ENCODE measurements at places on chromosomes 13 and 19.

- peak; percentile 74 for DNase-seq
Measured at GRCh38 chr19:40190891-40191835, at the start of gene MAP3K10. Gene MAP3K10 (plus strand): TSS chr19:40191426. CDS start chr19:40192032, 606 bp downstream.

DNA sequence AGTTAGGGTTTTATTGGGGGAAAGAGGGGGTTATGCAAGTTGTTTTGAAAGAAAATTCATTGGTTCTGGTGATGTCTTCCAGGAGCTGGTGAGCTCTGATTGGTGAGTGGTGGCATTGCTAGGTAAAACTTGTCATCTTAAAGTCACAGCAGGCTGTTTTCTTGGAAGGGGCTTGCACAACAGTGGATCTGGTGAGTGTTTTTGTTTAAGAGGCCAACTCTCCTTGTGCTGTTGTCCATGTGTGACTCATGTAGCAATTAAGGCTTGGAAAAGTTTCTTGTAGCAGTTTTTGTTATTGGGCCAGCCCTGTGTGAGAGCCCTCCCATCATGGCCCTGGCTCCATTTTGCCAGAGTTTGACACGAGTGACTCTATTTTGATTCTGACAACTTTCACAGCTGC lies 109.4 kb downstream of the RFC3 start:
- DNase-seq, result peak; percentile 55

DNA sequence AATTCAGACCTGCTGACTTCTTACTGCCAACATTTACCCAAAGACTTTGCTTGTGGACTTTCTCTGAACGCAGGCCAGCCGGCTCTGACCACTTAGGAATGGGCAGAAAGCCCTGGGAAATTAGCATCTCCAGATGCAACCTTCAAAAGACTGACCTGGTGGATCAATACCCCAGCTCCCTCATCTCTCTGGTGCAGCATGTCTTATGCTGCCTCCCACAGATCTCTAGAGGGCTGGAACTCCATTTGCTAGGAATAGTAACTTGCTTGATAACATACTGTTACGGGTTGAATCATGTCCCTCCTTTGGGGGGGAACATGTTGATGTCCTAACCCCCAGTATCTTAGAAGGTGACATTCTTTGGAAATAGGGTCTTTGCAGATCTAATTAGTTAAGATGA lies 12.9 kb upstream of the SLC25A41 start:
- DNase-seq, result no peak

GRCh38 chr13:97043302-97043701 lies 49.0 kb upstream of the OXGR1 start:
- DNase-seq, result peak; percentile 90

- DNase-seq, result peak; percentile 78
Measured at GRCh38 chr13:75635828-75636435, at the start of gene LMO7. Gene LMO7 (plus strand): TSS chr13:75636330. CDS start chr13:75636658, 328 bp downstream.

DNA sequence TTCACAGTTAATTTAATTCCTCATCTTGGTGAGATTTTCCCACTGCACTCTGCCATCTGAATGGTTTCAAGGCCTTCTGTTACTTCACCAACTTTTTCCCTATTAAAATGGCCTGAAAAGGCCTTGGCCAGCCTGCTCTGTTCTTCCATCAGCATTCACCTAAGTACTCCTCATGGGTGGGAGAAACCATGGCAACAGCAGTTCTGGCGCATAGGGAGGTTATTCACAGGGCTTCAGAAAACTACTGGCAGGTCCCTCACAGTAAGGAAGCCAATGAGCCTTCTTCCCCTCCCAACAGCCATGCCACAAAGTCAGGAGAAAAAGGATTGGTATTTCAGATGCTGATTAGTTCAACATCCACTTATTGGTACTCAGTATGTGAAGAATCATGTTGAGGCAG lies 17.2 kb upstream of the GJB2 start:
- DNase-seq, result no peak

DNA sequence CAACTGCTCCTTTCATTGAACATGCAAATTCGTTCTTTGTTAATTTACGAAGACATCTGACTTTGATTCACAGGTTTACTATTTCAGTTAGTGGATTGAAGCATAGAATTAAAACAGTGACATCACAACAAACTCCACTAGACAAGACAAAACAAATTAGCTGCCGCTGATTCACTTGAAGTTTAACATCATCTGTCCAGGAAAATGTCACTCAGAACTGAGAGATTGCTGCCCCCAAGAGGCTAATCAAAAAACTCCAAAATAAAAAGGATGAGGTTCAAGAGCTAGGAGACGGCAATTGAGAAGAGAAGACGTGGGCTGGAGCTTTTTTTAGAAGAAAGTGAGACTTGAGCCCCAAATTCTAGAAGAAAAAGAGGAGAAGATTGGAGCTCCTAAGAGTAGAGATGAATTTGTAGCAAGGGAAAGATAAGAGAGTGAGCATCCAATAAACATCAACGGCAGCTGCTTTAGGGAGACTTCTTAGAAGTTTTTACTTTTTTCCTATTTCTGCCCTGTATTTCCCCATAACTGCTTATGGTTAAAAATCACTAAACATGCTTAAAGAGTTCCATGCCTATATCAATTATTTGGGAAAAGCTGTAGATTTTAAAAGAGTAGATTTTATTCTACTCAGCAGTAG lies 40.8 kb upstream of the TPP2 start:
- DNase-seq, result peak; percentile 31

- no peak for DNase-seq
Measured at GRCh38 chr19:410243-410781, 1.4 kb upstream of the C2CD4C start.

GRCh38 chr13:52992110-52992509 lies 36.5 kb upstream of the OLFM4 start:
- DNase-seq, result no peak

- DNase-seq, result no peak
Measured at GRCh38 chr13:41241626-41242025, 21.8 kb downstream of the MTRF1 start.

- peak; percentile 23 for DNase-seq
Measured at GRCh38 chr19:40165362-40165937, 25.8 kb upstream of the MAP3K10 start.

GRCh38 chr13:29961036-29961670 lies 110.7 kb upstream of the UBL3 start:
- DNase-seq, result no peak

DNA sequence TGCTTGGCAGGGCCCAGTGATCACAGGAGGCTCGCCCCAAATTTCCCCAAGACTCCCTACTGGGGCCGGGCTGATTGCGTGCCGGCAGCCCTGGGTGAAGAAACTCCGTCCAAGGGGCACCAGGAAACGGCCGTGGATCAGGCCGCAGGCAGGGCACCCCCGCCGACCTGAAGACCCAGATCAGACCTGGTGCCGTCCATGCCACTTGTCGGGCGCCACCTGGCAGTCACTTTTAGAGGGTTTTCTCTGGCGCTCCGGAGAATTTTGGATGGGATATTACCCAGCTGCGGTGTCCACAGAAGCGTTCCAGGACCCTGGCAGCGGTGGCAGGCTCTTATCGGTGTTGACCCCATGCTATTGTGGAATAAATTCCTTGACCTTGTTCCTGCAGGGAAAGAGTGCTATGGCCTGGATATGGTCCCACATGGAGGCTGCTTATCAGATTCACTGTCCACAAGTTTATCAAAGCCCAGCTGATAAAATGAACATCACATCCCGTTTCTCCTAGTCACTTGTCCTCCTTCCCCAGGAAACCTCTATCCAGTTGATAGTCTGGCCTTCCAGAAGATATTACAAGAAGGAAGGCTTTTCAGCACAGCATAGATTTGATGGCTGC lies 38.2 kb downstream of the IGFL2 start:
- no peak for DNase-seq

DNA sequence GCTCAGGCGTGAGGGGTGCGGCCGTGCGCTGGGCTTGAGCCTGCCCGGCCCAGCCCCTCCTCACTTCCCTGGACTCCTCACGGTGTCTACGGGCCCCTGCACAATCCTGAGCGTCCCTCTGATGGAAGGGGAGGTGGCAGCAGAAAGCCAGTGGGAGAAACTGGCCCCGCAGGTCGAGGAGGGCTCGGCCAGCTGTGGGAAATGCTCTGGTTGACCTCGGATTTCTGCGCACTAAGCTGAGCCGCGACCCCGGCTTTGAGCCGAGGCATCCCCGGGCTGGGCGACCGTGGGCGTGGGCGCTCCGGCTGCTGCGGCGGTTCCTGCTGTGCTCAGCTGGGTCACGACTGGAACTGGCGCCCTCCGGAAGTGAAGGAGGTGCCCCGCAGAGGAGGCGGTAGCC lies 70.1 kb downstream of the ZNF208 start:
- DNase-seq, result no peak

GRCh38 chr19:7676854-7677253 lies at the start of gene MCEMP1:
Gene MCEMP1 (plus strand): TSS chr19:7677090. CDS start chr19:7677121, 31 bp downstream.
- no peak for DNase-seq

DNA sequence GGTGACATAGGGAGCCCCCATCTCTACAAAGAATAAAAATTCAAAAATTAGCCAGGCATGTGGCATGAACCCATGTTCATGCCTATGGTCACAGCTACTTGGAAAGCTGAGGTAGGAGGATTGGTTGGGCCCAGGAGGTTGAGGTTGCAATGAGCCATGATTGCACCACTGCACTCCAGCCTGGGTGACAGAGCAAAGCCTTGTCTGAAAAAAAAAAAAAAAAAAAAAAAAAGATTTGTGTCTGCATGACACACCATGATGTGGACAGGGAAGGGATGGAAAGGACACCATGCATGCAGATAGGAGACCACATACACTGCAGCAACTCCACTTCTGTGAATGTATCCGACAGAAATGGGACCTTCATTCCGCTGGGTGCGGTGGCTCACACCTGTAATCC lies 34.0 kb upstream of the HOMER3 start:
- DNase-seq, result no peak

DNA sequence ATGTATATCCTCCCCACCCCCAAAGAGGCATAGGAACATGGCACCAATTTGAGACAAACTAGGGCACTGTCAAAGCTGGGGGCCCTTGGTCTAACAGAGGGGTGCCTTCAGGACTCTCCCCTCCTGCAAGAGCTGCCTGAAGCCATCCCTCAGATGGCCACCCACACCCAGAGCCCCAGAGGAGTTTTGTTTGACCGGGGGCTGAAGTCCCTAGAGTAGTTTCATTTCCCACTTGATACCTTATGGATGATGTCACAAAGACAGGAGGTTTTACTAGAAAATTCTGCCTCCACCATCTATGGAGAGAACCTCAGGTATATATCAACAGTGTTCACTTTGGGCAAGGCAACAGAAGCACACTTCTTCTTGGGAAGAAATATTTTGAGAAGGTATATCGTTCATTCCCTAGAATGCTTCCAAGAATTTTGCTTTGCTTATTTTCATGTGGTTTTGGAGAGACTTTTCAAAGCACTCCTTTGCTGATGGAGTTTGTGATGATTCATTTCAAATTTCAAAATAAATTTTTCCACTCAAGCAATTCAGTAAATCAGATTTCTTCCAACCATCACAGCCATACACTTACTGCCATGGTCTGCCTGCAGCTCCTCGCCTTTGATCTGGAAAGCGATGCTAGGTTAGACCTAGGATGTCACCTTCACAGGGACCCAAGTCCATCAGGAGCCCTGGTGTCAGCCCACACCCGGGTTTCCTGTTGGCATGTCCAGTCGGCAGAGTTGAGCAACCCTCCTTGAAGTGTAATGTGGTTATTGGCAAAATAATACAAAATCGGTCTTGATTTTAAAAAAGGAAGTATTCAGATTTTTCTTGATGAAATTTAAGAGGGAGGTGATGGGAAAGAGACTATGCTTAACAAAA lies 207.0 kb downstream of the SHISA2 start:
- DNase-seq, result no peak

DNA sequence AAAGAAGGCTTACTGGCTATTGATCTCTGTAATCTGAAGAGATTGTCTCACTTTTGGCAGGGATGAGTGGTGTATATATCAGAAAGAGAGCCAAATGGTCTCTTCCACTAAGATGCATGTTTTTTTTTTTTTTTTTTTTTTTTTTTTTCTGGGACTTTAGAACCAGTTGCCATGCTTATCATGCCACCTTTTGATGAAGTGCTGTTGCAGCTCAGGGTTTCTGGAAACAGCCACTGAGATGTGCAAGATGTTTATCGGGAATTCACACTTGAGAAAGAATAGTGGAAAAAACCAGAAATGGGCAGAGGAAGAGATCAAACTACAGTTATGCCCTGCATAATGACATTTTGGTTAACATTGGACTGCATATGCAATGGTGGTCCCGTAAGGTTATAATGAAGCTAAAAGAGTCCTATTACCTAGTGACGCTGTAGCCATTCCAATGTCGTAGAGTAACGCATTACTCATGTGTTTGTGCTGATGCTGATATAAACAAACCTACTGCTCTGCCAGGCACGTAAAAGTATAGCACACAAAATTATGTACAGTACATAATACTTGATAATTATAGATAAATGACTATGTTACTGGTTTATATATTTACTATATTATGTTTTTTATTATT lies 121.0 kb downstream of the KLF5 start:
- no peak for DNase-seq

DNA sequence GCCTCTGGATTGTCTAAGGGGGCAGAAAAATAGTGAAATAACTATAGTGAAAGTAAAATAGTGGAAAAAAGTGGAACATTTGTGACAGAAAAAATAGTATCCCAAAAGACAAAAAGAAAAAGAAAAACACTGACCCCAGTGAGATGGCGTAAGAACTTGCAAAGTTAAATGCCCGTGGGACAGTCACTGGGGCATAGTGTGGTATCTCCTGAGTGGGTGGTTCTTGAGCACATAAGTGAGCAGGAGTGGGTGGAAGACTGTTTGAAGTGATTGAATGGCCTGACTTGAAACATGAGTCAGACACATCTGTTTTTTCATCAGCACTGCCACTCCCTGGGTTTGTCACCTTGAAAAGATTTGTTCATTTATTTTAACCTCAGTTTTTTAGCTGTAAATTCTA lies 2.5 kb downstream of the ZNF430 start:
- DNase-seq, result peak; percentile 33

DNA sequence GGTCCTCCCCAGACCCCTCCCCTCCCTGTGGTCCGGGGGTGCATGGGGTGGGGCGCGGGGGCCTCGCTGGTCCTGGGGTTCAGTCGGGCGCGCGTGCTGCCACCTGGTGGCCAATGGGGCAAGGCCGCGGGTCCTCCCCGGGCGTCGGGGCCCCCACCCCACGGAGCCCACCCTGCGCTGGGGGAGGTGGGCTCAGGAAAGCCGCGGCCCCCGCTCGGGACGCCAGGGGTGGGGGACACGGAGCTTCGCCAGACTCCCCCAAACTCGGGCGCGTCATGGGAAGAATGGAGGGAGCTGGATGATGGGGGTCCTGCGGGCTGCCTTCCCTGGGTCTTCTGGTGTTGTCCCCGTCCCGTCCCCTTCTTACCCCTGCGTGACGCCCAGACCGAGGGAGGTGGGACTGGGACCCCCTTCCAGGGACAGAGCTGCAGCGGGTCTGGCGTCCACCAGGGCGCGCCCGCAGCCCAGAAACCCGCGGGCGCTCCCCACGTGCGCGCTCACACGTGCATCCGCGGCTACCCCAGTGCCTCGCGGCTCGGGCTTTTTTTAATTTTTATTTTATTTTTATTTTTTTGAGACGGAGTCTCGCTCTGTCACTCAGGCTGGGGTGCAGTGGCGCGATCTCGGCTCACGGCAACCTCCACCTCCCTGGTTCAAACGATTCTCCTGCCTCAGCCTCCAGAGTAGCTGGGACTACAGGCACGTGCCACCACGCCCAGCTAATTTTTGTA lies 19.8 kb upstream of the TCF3 start:
- peak; percentile 30 for DNase-seq

- DNase-seq, result no peak
Measured at GRCh38 chr13:102678339-102679107, 16.3 kb downstream of the METTL21C start.

- DNase-seq, result no peak
Measured at GRCh38 chr13:44768239-44768638, 192.1 kb upstream of the TSC22D1 start.

Measured in fibroblast of skin of abdomen (primary cell).